ENCODE measurements at places on chromosomes 6 and 20. TPM values are rescaled to one million over a fixed set of nuclear protein-coding genes. Genes with fewer than 3 reads are reported as not detected.

Gene DEFB126
- not detected for total RNA-seq

Gene SLC22A16
- total RNA-seq, result not detected

Gene SPATA25
- total RNA-seq, result 1.0 TPM

Gene BMP7
- total RNA-seq, result not detected

Gene RIPOR2
- not detected for total RNA-seq

Gene SIRPD
- total RNA-seq, result not detected

Gene DLL1
- total RNA-seq, result 7.5 TPM

Gene CRIP3
- total RNA-seq, result 0.34 TPM

Gene ELOVL5
- 74.2 TPM for total RNA-seq

Gene CARMIL1
- total RNA-seq, result 10.6 TPM

- no peak for DNase-seq
These were observed 50.9 kb downstream of the MYH7B start for GRCh38 chr20:35006531-35006971.

- DNase-seq, result no peak
These were observed 471.5 kb downstream of the CD109 start for GRCh38 chr6:74167511-74167910.

GRCh38 chr6:42877695-42878094, 1.7 kb upstream of the RPL7L1 start:
- no peak for DNase-seq

DNA sequence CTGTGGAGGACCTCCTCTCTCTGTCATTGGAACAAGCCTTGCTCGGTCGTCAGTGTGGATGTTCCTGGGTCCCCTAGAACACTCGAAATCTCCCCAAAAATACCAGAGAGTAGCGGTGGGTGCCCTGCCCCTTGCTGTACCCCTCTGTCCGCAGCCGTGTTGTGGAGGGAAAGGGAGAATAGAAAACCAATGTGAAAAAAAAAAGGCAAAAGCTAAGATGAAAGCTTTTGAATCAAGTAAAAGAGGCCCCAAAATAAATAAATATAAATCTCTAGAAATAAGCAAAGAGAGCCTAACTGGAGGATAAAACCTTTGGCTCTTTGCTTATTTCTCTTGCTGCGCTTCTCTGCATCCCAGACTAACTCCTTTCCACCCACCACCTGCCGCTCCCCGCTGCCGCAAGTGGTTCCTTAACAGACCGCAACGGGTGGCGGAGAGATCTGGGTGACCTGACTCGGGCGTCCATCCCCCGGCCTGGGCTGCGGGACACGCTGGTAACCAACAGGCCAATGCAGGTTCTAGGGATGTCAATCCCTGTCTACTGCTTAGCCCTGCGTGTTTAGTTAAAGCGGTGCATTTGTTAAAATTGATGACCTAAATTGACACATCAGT, 110.0 kb downstream of the GPX5 start:
- DNase-seq, result no peak

DNA sequence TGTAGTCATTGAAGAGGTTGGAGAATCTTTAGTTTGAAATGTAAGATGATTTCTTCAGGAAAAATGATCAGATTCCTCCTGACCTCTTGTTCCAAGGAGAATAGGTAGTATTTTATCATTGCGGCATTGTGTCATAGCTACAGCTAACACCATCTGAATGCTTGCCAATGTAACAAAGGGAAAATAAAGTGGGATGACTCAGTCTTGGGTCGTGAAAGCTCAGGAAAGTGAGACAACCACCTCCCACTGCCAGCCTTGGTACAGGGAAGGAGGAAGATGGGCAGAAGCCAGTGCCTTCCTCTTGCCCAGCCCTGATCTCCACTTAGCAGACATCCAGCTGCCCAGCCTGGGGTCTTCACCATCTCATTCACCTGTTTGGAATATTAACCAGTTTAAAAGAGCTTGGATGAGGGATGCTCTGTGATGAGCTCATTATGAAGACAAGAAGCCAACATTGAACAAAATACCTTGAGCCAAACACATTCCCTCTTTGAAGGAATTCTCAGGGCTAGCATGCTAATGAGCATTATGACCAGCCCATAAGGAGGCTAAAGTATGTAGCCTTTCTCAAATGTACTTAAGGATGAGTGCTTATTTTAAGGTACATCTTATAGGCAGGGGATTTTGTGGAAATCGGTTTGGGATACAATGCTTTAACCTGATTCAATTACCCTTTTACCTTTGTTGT, 40.0 kb upstream of the APCDD1L start:
- peak; percentile 77 for DNase-seq

GRCh38 chr6:2436410-2437154, 191.2 kb upstream of the GMDS start:
- no peak for DNase-seq

GRCh38 chr20:57398231-57398821, 7.1 kb downstream of the RBM38 start:
- DNase-seq, result peak; percentile 51

- DNase-seq, result no peak
These were observed 239.5 kb upstream of the RAB32 start for GRCh38 chr6:146304181-146304580.

DNA sequence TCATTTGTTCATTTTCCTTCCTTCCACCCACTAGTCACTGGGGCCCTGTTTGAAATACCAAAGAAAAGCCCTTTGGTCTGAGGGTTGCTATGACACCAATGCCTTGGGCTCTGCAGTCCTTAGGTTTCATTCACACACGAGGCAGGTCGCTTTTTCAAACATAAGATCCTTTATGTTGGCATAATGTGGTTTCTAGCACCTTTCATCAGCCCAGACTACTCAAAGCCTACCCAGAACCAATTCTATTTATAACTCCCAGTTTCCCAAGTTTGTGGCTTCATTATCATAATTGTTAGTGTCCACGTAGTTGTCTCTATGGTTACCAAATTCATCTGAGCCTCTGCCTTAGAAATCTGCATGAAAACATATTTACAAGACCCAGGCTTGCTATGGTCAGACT, 6.6 kb upstream of the TP53RK start:
- DNase-seq, result no peak

GRCh38 chr6:161001421-161001820, 9.9 kb downstream of the MAP3K4 start:
- DNase-seq, result no peak

DNA sequence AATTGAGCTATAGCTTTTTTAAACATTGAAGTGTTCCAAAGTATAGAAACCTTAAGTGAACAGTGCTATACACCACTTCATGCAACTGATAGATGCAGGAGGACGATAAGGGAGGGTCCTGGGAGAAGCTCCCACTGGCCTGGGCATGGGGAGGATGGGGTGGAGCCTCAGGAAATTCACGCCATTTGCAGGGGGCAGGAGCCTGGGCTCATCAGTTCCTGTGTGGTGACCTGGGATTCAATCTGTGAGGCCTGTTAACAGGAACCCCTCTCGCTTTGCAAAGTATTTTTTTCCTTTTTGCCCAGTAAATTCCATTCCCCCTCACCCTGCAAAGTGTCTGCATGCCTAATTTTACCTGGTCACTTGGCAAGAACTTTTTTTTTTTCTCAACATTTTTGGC, 11.0 kb upstream of the ASCC3 start:
- DNase-seq, result no peak

DNA sequence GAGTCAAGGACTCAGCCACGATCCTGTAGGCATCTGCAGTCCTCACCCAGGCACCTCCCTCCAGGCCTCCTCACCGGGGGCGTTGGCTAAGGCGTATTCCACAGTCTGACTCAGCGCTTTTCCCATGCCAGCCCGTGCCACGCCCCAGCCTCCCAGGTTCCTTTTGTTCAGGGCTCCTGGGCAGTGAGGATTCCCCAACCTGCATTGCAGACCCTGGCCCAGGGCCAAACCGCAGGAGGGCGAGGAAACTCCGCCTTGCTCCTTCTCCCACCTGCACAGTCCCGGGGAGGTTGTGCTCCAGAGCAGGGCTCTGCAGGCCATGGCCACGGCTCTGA, 202.8 kb upstream of the CST7 start:
- DNase-seq, result no peak

- peak; percentile 48 for DNase-seq
These were observed 101.6 kb downstream of the DST start for GRCh38 chr6:56541030-56541600.

DNA sequence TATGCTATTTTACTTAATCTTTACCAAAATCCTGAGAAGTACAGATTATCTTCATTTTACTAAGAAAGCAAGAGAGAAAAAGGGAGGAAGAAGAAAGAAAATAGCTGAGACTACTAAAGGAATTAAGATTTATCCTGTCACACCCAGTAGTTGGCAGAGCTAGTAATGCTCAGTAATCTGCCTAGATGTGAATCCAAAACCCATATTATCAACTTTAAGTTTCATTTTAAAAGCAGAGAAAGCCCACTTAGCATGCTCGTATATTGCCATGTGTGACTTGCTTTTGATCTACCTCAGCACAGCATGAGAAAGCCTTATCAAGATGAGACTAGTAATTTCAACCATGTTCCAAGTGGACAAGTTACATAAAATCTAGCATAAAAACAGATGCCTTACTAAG, 451.5 kb downstream of the TENT5A start:
- DNase-seq, result no peak

Measured in dermis blood vessel endothelial cell (primary cell).